ENCODE measurements at places on chromosomes 4 and X.

DNA sequence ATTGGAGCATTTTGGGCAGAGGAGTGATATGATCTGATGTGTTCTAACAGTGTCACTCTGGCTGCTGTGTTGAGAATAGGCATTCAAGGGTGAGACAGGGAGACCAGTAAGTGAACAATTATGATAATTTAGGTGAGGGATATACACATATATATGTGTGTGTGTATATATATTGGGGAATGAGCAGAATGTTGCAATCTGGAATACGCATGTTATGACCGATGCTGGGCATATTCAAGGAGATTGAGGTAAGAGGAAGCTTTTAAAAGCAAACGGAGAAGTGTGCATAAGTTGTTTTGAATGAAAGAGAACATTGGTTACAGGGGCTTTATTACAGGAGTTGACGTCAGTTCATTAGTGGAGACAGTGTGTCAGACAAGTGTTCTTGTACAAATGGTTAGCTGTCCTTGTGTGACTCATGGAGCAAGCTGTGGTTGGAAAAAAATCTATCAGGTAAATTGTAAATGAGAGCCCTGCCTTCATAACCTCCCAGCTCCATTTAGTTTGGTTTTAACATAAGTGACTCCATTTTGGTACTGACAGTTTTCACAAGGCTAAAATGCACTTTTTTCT is 442.5 kb upstream of the LCORL start:
- no peak for DNase-seq

DNA sequence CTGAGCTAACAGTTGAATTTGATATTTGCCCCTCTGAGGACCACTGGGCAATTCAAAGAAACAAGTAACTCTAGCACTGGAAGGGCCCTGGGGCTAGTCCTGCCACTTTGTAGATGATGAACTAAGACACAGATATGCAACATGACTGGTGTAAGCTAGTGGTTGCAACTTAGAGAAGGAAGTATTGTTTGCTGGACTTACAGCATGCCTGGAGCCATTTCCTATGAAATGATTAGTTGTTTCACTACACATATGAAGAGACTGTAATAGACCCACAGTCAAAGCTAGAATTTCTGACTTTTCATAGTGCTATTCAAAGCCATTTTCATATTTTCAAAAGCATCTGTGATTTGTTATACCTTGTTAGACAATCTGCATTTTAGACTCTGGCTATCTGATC is 96.2 kb downstream of the TSPAN7 start:
- DNase-seq = no peak

DNA sequence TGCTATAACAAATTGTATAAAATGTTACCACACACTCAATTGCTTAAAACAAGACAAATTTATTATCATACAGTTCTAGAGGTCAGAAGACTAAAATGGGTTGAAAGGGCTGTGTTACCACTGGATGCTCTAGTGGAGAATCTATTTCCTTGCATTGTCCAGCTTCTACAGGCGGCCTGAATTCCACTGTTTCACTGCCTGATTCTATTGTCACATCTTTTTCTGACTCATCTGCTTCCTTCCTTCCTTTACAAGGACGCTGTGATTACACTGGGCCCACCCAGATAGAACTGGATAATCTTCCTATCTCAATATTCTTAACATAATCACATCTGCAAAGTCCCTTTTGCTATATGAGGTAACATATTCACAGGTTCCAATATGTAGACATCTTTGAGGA is 19.4 kb upstream of the ARMCX1 start:
- DNase-seq = no peak

DNA sequence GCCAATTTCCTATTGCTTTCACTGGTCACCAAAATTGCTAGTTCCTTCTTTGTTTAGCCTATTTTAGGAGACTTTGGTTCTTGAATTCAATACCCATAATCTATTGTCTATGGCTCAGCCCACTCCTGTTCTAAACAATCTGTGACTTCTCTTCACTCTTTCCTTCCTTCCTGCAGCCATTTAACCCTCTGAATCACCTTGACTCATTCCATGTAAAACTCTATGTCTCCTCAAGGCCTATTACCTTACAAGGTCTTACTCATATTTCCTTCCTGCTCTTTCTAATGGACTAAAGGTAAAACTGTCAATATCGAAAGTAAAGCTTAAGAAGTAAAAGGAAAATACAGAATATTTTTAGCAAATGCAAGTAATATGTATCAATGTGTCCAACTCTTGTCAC is 301.6 kb downstream of the ARHGAP24 start:
- no peak for DNase-seq

DNA sequence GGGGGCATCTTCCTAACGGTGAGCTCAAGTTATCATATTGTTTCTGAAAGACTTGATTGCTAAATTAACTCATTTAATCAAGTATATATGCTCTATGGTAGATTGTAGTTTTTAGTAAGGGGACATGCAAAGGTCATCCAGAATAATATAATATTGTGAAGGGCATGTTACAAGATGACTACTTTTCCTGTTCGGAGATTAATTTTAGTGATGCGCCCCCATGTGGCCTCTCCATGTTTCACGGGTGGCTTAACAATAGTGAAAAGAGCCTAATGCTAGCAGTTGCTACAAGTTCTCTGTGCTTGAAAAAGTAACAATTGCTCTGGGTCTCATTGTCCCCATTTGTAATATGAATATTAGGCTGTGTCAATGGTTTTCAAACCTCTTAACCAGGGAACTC is 12.2 kb downstream of the SMPX start:
- DNase-seq = no peak

DNA sequence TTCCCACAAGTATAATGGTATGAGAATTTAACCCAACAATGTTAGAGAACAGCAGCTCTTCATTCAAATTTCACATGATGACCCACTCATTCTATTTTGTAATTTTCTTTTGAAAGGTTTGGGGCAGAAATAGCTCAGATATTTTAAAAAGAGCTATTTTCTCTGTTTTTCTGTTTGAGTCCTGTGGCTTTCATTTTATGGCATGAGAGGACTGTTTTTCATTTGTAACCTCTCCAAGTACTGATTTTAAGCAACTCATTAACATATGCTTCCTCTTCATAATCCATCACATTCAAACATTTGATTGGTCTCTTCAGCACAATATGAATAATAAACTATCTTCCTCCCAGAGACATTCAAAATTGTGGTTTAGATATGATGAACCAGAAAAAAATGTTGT is 129.0 kb upstream of the TEX13A start:
- DNase-seq = no peak

- no peak for DNase-seq
Measured at GRCh38 chr4:26468283-26468949, 21.9 kb downstream of the CCKAR start.

DNA sequence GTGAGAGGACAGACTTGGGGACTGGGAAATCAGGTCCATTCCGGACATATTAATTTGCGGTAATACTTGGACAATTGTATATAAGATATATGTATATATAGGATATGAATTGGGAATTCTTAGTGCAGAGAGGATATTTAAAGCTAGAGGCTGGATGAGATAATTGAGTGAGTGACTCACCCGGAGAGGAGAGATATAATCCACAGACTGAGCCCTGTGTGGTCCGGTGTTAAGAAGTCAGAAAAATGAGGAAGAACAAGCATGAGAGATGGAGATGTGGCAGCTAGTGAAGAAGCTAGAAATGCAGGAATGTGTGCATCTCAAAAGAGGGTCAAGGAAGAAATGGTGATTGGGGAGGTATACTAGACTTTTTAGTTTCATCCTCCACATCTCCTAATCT is 336.2 kb downstream of the SLC7A11 start:
- DNase-seq = no peak

DNA sequence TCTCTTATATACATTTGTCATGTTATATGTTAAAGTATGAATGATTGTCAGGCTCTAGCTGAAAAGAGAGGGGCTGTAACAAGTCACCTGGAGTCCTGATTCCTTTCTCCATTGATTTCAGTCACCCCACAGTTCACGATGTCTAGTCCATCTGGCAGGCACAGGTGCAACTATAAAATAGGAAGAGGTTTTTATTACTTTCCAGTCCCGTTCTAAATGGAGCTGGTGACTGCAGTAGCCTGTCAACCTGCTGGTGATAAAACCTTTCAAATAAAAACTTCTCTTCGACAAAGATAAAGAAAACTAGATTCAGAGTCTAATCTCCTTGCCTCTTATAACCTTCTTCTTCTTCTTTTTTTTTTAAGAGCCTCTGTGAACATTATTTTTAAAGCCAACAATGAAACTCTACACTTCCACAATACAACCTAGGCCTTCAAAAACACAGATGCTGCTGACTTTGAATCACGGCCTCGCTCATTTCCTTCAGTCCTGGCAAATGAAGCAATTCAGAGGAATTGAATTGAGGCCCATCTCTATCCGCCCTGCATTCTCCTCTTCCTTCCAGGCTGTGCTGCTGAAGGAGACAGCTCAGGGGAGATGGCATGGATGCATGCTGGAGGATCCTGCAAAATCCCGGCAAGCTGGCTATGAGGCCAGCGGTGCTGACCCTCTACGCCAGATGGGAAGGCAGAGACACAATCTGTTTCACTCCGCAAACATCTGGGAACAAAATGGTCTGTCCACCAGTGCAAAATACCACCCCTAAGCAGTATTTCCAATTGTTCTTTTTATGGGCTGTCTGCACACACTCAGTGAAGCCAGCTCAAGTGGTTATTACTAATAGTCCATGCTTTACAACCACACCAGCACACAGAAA is 27.3 kb upstream of the CDKN2AIP start:
- DNase-seq = no peak

- DNase-seq = no peak
Measured at GRCh38 chr4:132114885-132115284, 1034.2 kb upstream of the PCDH10 start.

- no peak for DNase-seq
Measured at GRCh38 chr4:55358668-55359067, 12.6 kb downstream of the SRD5A3 start.

GRCh38 chr4:27101126-27101525 is 240.5 kb downstream of the STIM2 start:
- no peak for DNase-seq

DNA sequence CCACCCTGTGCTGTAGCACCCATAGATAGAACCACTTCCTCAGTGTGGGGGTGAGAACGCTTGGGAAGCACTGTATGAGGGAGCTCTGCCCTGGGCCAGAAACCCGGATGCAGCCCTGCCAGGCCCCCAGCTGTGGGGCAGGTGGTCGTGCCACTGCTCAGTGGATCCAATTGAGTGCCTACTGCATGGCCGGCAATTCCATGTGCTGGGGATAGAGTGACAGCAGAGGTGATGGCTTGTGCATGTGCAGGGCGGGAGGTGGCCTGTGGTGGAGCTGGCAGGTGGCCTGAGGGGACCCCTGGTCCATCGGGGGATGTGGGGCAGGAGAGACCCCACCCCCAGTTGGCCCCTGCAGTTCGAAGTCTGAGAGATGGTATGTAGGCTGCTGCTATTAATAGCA is 60.4 kb downstream of the TRMT44 start:
- DNase-seq = no peak

DNA sequence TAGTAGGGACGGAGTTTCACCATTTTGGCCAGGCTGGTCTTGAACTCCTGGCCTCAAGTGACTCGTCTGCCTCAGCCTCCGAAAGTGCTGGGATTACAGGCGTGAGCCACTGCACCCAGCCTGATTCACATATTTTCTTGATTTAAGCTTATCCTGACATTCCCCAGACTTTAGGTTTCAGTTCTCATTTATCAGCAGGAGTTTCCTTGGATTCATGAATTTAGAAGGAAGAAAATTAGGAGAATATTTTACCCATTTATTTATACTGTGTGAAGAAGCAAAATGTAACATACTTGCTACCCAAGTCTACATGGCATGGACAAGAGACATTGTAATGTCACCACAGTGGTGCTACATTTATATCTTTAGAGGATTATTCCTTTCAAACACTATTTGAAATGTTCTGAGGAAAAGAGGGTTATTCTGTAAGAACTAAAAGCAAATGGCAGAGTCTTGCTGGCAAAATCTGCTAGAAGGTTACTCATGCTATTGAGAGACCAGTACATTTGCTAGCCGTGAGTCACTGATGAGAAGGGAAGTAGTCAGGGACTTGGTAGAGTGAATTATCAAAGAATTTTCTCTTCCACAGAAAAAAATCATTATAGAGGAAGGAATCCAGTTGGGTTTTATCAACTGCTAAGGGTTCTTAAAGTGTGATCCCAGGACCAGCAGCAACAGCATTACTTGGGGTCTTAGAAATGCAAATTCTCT is 26.1 kb upstream of the CFAP299 start:
- no peak for DNase-seq

DNA sequence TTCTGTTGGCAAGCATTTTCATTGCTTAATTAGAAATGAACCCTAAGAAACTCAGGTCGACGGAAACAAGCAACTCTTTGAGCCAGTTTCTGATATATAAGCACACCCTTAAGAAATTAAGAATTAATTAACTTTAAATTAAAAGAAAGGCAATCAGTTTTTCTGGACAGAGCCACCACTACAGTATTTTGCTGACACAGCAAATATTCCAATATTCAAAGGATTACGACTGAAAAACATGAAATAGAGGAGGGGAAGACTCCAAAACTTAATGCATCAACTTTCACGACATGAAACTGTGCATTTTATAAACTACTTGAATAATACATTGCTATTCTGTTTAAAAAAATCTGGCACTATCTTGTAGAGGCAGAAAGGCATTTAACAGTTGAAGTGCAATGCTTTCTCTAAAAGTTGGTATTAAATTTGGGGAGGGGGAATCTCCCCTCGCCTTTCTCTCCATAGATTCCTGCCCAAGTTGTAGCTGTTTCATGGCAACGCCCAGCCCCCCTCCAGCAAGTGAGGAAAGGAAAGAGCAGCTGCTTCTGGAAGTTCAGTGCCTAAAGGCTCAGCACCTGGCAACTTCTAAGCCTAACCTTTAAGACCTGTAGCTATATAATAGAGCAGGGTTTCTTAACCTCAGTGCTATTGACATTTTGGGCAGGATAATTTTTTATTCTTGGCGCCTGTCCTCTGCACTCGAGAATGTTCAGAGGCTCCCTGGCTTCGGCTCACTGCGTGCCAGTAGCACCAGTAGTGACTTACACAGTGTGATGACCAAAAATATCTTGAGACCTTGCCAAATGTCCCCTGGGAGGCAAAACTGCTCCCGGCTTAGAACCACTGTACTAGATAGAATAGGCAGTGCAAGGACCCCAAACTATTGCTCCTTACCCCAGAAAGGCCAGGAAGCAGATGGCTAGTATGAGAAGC is 6.7 kb upstream of the ZCCHC18 start:
- no peak for DNase-seq

DNA sequence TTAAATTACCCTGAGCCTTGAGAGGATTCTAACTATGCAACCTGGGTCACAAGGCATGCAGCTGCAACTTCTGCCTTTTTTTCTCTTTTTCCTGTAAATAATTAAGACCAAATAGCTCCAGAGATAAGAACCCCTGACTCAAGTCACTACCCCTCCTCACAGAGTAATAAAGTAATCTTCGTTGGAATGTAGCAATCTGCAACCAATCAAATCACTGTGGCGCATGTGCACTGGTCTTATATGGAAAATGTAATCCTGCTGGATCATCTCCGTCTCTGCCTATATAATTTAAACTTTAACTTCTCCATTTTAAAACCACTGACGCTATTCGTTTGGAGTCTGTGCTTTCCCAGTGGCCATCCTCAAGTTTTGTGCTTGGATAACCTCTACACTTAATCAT is 6.1 kb upstream of the EFHC2 start:
- DNase-seq = no peak

- DNase-seq = no peak
Measured at GRCh38 chr4:6719611-6720179, 3.7 kb downstream of the BLOC1S4 start.
